ENCODE measurements at places on chromosomes 4 and X.

- DNase-seq: no peak
Measured at GRCh38 chr4:156870861-156871260, 100.7 kb downstream of the PDGFC start.

- DNase-seq: no peak
Measured at GRCh38 chrX:78387364-78387763, 60.0 kb upstream of the CYSLTR1 start.

GRCh38 chr4:6799091-6799490 is 16.6 kb downstream of the KIAA0232 start:
- no peak for DNase-seq

DNA sequence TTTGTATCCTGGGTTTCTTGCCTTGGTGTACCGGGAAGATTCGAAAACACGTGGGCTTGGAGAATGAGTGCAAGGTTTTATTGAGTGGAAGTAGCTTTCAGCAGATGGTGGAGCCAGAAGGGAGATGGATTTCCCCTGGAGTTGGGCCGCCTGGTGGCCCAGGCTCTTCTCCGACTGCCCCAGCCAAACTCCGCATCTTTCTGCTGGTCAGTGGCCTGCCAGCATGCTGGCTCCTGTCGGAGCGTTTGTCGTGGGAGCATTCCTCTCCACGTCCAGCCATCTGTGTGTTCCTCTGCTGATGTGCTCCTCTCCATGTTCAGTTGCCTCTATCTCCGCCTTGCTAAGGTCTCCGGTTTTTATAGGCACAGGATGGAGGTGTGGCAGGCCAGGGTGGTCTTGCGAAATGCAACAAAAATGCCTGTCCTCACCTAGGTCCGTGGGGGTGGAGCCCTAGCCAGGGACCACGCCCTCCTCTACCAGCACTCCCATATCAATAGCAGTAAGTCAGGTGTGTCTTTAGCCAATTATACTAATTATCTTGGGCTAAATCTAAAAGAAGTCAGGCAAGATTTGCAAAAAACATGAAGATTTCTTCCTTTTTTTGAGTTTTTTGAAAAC is 745.8 kb upstream of the AMOT start:
- no peak for DNase-seq

DNA sequence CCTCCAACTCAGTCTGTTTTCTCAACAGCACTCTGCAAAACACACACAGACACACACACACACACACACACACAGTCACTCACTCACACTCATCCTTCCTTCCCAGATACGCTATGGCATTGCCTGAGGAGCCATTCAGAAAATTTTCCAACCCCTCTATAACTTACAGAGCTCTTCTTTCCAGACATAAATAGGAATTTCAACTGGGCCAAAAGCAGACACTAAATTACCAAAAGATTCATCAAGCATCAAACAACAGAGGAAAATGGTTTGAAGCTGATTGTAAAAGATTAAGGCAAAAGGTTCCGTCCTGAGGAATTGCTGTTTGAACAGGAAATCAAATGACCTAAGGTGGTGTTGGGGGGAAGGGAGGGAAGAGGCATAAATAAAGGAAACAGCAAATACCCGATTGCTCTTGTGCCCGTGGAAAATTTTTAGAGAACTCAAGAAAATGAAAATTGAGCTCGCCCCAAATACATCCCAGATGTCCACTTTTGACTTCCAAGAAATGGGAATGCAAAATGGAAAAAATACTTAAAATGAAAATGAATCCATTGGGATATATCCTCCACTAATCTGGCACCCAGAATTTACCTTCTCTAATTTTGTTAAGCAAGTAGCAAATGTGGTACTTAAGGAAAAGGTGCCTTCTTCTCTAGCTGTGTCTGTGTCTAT is 183.6 kb downstream of the QDPR start:
- no peak for DNase-seq

DNA sequence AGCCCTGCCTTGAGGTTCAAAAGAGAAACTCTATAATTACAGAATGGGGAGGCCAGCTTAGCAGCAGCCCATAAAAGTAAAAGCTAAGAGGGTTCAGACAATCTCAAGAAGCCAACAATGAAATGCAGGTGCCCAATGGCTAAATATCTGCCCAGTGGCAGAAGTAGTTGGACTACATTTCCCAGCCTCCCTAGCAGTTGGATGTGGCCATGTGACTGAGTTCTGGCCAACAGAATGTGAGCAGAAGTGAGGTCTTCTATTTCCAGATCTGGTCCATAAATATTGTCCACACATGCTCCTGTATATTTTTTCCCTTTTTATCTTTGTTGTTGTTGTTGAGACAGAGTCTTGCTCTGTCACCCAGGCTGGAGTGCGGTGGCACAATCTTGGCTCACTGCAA is 127.9 kb upstream of the NHS start:
- no peak for DNase-seq

DNA sequence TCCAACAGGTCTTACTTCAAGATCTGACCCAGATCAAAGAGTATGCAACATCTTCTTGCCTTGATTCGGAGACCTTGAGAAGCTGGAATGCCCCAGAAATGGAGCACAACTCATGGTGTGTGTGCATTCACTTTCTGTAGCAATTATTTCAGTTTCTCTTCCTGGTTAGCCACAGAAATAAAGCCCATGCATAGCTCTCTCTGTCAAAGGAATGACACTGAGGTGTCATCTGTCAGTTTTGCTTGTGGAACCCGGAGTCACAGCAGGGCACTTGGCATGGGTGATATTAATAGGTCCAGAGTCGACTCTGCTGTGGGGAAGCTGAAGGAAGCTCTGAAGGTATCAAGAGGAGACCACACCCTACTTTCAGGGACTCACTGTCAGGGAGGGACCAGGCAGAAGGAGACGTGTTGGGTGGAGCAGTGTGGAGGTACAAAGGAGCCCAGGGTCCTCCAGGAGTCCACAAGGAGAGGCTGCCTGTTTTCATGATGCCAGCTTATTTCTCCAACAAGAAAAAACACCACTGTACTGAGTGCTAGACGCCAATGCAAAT is 10.7 kb downstream of the CLNK start:
- no peak for DNase-seq

- DNase-seq: no peak
Measured at GRCh38 chr4:86594559-86595425, 677 bp downstream of the PTPN13 start.

DNA sequence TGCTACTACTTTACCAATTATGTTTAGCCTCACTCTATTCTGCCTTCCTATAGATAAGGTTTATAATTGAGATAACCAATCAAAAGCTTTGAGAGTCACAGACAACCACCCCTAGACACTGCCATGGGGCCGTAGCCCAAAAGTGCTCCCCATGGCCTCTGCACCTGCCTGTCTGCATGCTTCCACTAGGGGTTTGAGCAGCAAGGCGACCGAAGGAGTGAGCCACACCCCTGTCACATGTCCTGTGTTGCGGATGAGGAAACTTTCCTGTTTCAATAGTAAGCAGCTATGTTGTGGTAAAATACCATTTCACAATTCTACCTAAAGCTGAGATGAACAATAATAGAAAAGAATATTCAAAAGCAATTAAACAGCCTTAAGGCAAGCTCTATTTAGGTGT is 856.0 kb upstream of the FRG1 start:
- no peak for DNase-seq

DNA sequence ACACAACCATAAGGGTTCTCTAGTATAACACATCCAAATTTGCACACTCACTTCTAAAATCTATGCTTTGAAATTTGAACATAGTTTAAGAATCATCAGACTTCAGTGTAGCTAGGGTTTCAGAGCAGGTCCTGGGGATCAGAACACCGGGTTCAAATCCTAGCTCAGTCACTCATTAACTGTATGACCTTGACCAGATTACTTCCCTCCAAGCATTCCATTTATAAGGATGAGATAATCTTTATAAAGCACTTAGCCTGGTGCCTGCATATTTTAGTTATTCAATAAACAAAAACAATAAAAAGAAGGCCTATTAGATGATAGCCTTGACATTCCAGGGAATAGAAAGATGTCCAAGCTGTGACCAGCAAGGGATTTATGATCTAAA is 4.8 kb upstream of the STBD1 start:
- no peak for DNase-seq

GRCh38 chr4:127015667-127016117 is 617.1 kb upstream of the INTU start:
- DNase-seq: no peak

DNA sequence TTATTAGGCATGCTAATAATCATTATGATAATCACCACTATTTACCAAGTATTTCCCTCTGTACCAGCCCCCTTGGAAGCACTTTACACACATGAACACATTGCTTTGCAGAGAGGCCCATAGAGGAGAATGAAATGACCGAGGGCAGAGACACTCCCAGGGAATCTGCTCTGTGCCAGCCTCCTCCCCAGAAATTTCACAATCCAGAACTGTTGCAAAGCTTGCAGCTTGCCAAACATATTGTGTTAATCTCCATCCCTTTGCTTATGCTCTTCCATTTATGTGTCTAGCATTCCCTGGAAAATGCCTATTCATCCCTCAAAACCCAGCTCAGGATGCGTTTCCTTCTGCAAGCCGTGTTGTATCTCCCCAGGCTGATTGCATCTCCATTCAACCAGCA is 37.8 kb downstream of the CYTL1 start:
- DNase-seq: no peak

DNA sequence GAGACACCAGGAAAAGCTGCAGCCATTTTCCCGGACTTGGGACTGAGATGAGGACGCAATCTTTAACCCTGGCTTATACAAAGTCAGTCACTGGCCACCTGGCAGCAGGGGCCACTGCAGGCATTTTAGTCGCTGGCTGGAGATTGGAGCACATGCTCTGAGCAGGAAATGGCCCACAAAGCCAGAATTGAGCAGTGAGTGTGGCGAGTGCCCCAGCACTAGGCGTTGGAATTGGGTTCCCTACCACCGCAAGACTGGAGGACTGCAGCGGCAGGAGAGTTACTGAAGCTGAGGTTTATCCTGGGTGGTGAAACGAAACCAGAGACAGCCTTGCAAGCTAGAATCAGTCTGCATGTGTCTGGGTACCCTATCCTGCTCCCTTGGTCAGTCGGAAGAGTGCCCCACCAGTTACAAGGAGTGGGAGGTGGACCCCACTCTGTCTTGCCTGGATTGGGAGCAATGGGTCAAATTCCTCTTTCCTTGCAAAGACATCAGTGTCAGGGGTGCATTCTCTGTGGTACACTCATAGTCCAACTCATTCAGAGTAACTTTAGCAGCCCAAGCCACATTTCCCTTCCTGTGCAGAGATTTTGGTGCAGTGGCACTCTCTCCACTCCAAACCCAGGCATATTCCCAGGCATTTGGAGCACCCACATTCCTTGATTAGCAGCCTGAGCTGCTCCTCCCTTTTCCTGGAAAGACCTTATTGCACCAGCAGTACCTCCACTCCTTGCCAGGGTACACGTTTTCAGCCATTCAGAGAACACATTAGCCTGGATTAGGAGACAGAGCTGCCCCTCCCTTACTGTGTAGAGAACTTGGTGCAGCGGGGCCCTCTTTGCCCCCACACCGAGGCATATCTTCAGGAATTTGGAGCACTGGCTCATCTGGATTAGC is 36.7 kb upstream of the PLK4 start:
- DNase-seq: no peak

GRCh38 chrX:100407784-100408712 is 2.0 kb downstream of the PCDH19 start:
- DNase-seq: no peak

GRCh38 chr4:159768016-159768415 is 665.1 kb downstream of the RAPGEF2 start:
- peak; percentile 52 for DNase-seq

- DNase-seq: no peak
Measured at GRCh38 chr4:165177725-165178666, 29.4 kb upstream of the KLHL2 start.

- DNase-seq: no peak
Measured at GRCh38 chr4:154506253-154506652, 14.7 kb upstream of the DCHS2 start.

- DNase-seq: no peak
Measured at GRCh38 chr4:54482529-54483200, 175.1 kb upstream of the KIT start.

DNA sequence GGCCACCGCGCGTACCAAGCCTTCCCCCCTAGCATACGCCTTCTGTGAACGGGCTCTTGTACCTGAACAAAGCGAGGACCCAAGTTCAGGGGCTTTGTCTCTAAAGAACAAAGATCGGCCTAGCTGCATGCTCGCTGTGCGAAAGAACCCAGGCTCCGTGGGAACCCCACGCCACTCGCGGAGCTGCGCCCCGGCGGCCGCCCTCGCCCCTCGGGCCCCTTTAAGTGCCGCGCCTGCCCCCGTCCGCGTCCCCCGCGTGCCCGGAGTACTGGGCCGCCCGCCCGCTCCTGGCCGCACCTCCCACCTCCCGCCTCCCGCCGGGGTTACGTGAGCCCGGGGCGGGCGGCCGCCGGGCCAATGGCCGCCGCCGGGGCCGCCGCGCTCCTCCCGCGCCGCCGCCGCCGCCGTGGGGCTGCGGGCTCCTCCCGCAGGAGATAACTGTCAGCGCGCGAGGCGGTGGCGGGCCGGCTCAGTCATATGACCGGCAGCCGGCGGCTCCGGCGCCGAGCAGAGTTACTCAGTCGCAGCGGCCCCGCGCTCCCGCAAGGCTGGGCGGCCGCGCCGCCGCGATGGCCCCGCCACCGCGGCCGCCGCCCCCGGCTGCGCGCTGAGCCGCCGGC is at the start of gene FNIP2:
Gene FNIP2, plus strand, starts transcription at position 472 of the 620 bp plus-strand sequence. CDS start 187 bp downstream, outside the sequence.
- DNase-seq: no peak

GRCh38 chr4:46958742-46959488 is 34.5 kb downstream of the GABRA4 start:
- no peak for DNase-seq

DNA sequence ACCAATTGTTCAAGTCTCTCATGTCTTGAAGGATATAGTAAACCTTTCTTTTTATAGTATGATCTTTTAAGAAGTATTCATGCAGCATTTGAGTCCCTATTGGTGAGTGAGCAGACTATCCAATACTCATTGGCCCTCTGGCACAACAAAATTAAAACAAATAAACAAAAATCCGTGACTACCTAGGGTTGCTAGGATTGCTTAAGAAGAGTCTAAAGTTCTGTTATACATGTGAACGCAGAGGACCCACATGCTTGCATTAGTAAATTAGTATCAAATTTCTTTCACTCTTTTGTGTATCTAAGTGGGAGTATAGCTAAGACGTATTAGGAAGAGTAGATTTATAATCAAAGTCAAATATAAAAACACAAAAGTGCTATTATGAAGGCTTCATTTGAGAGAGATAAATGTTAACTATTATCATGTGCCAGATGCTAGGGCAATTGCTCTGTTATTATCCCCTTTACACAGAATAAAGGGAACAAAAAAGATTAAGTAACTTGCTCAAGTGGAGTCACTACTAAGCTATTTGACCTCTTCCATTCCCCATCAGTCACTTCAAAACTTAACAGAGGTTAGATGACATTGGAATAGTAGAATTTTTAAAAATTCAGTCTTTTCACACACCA is 29.2 kb upstream of the LARP1B start:
- DNase-seq: no peak

DNA sequence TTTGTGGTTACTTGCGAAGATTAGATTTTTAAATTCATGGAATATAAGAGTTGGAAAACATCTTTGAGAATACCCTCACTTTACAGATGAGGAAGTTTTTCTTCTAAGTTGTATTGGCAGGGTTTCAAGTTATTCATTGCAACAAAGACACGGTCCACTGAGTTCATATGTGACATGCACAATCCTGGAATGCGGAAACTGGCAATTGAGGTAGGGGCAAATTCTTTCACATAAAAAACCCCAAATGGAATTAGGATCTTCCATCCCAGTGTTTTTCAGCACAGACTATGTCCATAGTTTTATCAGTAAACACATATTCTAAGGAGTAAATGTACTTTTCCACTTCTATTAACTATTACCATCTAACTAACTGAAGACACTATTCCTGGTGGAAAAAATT is 81.8 kb upstream of the NAP1L5 start:
- peak; percentile 59 for DNase-seq

- no peak for DNase-seq
Measured at GRCh38 chr4:120434756-120435155, 368.1 kb upstream of the MAD2L1 start.

- no peak for DNase-seq
Measured at GRCh38 chr4:48347282-48347921, 6.1 kb downstream of the SLAIN2 start.

All from non-pigmented ciliary epithelial cell (primary cell).